ENCODE measurements at places on chromosomes 1 and 21.
A peak's percentile ranks its signal among the peaks of the same experiment; 100 is the strongest.

- DNase-seq, result no peak
Measured at GRCh38 chr1:78787544-78787943, 137.9 kb downstream of the IFI44 start.

DNA sequence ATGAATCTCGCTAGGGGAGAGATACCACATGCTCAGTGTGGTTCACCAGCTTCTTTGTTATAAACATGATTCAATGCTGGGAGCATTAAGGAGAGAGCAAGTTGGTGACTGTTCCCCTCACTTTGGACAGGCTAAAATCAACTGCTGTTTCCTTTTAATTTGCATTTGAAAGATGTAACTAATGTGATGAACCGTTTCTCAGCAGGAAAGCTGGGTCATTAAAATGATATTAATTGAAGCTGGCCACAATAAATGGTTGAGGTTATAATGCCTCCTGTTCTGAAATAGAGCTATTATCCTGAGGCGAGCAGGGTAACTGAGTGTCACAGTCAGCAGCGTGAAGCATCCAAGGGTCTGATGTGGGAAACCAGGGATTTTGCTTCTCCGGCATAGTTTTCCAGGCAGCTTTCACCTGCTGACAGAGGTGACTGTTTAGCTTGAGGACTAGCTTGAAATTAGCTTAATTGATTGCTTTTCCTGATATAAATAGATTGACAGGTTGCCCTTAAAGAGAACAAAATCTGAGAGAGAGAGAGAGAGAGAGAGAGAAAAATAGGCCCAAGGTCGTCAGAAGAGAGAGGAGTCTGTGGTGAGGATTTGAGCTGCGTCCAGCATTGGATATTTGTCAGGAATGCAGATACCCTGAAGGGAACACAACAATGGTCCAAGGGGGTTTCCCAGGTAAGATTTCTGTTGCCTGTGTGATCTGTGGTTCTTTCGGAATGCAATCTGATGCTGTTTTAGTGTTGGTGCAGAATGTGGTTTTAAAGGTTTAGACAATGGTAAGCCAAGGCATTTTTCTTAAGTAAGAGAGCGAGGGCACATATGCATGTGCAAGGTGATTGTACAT is 209.7 kb downstream of the PATJ start:
- DNase-seq, result no peak

- DNase-seq, result no peak
Measured at GRCh38 chr1:109529881-109530456, 9.7 kb upstream of the GPR61 start.

DNA sequence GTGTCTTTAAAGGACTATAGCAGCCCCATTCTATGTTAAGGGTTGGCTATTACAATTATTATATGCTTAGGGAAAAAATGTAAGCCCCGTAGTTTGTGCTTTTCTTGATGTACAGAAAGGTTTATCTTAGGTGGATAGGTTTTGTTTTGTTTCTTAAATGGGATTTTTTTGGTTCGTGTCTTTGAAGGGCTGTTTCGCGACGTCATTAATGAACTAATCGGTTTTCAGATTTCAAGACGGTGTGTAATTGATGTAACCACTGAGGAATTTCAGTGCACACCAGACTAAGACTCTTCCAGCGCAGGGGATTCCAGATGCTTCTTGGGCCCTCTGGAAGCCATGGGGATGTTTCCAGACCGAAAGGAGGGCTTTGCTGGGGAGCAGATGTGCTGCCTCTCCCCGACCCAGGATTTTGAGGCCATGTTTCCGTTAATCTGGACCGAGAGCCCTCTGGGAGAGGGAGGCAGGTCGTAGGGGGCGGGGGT is 4.8 kb upstream of the SIM2 start:
- no peak for DNase-seq

DNA sequence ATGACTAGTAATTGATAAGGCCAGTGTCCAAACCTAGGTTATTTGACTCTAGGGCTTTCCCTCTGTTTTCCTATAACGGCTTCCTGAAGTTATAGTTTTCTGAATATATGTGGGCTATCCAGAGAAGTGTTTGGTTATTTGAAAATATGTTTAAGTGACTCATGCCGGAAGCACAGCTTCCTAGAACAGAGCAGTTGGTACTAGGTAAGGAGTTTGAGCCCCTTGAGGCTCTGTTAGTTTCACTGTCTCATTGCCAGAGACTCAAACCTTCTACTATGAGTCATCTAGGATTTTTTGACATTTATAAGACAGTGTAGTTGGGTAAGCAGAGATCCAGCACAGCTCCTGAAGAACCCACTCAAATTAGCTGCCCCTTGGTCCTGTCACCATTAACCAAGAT is 27.1 kb upstream of the LEPR start:
- peak; percentile 34 for DNase-seq

GRCh38 chr1:179816196-179816960 is 61.2 kb downstream of the TOR1AIP2 start:
- DNase-seq, result no peak

Data from COLO829 (cell line).